ENCODE measurements at places on chromosomes 4 and X.

DNA sequence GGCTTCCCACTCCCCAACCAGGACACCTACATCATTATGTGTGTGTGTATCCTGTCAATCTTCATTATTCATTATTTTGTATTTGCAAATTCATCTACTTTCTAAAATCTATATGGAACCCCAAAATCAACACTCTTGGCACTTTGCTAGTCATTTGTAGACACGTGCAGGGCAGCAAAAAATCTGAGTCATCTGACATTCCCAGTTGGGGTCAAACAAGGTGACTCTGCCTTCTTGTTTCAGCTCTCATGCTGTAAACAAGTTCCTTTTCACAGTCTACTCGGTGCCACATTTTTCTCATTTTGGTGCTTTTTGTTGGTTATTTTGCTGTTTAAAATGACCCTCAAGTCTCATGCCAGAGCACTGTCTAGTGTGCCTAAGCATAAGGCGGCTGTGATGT is 5.9 kb downstream of the MRFAP1L1 start:
- DNase-seq, result no peak

DNA sequence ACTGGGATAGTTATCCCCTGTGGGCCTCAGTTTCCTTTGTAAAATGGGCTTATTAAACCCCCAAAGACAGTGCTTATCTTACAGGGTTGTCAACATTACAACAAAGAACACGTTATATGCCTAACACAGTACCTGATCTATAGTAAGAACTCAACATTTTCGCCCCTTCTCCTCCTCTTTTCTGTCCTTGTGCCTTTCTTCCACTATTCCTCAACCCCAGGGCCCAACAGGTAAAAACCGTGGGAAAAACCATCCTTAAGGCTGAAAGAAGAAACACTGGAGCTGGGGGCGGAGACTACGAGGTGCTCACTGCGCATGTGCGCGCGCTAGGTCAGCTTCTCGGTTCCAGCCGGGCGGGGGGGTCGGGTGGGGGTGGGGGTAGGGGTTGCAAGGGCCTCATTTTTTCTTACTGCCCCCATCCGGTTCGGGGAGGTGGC is 426 bp upstream of the XIAP start:
- peak; percentile 26 for DNase-seq

GRCh38 chr4:156962528-156962974 is 9.0 kb downstream of the PDGFC start:
- no peak for DNase-seq

GRCh38 chrX:74521961-74522751 is 92.3 kb downstream of the RLIM start:
- DNase-seq, result no peak

DNA sequence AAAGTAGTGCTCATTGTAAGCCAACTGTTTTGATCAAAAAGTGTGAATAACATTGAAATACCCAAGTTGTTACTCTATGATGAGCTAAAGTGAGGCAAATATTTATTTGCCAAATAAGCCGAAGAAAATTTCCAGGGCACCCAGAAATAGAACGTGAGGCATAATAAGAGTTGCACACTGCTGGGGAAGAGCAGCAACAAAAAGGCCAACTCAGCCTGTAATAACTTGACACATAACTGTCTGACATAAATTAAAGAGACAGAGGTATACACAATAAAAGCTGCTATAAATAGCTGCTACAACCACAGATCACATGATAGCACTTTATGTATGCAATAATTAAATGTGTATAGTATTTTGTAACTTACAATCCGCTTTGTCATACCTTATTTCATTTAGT is 2.0 kb upstream of the ABCB7 start:
- DNase-seq, result no peak

DNA sequence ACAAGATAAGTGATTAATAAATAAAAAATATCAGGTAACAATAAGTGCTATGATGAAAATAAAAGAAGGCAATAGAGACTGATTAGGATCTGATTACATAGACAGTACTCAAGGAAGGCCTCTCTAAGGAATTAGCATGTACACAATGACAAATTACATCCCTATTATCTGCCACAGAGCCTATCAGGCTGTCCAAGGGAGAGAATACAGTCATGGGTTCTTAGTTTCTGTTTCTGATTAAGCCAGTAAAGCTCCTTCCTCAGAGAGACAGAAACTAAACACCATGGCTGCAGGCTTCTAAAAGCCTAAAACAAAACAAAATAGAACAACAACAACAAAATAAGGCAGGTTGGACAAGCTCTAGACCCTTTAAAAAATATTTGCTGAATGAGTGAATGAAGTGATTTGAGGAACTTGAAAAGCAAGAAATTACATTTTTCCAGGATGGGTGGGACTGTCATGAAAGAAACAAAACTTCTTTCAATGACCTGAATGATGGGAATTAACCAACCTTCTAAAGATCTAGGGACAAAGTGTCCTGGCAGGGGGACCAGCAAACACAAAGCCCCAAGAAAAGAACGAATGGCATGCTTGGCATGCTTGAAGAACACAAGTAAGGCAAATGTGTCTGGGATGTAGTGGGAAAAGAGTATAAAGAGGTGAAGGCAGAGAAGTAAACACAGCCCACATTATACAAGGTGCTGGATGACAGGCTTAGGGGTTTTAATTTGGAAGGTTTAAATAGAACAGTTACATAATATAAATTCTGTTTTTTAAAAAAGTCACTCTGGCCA is 44.1 kb downstream of the NAA11 start:
- no peak for DNase-seq

GRCh38 chr4:30763321-30763727 is 43.2 kb downstream of the PCDH7 start:
- DNase-seq, result no peak

GRCh38 chr4:95549246-95550114 is 707 bp upstream of the UNC5C start:
- DNase-seq, result no peak

- DNase-seq, result no peak
These were observed 171.4 kb downstream of the CRLF2 start for GRCh38 chrX:1041091-1041490.

- no peak for DNase-seq
These were observed 132.6 kb downstream of the ANKRD50 start for GRCh38 chr4:124579896-124580295.

- DNase-seq, result no peak
These were observed 67.6 kb downstream of the ATG4A start for GRCh38 chrX:108159028-108159670.

GRCh38 chrX:131747173-131747572 is 203.3 kb downstream of the OR13H1 start:
- no peak for DNase-seq

DNA sequence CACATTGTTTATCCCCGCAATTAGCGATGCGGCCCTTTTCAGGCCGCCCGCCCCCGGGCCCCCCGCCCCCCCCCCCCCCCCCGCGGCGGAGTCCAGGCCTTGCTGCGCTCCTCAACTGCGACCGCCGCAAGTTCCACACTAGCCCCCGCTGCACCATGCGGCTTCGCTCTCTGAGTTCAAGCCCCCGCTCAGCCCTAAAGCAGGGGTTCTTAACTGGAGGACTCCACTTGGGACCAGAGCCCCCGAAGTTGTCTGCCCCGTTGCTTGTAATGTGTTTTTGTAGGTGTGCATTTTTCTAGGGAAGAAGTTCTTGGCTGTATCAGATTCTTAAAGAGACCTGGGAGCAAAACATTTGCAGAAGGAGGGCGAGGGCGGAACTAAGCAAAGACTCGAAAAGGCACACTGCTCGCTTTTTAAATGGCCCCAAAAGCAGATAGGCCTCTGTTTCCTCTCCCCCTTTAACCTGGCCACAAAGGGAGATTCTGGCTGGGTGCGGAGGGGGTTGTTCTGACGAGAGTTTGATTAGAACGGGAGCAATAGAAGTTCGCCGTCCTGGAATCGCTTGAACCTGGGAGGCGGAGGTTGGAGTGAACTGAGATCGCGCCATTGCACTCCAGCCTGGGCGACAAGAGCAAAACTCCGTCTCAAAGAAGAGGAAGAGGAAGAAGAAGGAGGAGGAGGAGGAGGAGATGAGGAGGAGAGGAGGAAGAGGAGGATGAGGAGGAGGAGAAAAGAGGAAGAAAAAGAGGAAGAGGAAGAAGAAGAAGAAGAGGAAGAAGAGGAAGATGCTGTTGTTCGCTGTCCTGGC is 2.3 kb upstream of the MSX1 start:
- DNase-seq, result no peak

GRCh38 chrX:34734383-34734782 is 77.3 kb upstream of the TMEM47 start:
- no peak for DNase-seq

DNA sequence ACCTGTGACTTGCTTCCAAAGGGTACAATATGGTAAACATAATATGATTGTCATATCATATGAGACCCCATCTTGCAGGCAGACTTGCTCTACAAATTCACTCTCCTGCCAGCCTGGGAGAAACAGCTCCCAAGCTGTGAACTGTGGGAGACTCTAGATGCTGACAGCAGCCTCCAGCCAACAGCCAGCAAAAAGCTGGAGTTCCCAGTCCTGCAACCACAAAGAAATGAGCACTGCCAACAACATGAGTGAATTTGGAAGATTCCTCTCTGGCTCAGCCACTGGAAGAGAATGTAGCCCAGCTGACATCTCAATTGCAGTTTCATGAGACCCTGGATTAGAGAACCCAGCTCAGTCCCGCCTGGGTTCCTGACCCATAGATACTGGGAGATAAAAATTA is 145.4 kb downstream of the QDPR start:
- no peak for DNase-seq

DNA sequence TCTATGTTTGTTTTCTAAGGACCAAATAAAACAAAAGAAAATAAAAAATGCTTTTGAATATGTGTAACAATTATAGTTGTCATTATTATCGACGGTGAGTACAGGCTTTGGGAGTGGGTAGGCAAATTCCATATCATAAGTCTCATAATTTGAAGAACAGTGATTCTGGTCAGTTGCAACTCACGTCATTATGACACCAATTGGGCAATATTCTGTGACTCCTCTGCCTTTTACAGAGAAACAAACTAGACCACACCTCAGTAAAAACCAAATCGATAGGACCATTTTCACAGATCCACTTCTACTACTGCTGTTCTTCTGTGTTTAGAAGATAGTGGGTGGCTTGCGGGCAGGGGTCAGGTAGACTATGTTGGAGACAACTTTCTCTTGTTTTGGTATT is 250.1 kb downstream of the C4orf33 start:
- no peak for DNase-seq

DNA sequence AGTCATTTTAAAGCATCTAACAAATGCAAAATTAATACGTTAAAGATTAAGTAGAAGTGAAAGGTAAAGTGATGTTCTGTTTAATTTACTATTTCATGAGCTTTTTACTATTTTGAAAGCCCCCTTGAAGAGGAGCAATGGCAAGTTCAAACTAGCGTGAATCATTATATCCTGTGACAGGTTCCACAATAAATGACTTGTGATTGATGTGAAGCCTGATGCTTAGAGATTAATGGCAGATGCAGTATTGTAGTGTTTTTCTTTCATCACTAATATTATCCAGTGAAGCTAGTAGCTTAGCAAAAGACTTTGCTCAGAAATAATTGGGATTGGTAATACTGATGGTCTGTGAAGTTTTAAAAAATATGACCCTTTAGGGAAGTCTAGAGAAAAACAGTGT is 57.3 kb downstream of the STOX2 start:
- DNase-seq, result no peak

- no peak for DNase-seq
These were observed 146.3 kb upstream of the RPS6KA3 start for GRCh38 chrX:20412871-20413486.

GRCh38 chrX:115616943-115617563 is 56.1 kb downstream of the PLS3 start:
- no peak for DNase-seq
